Activated CD8-positive, alpha-beta memory T cell treated with anti-CD3 and anti-CD28 coated beads for 1 hour (primary cell): ENCODE measurements at places on chromosomes 6 and 20.

GRCh38 chr20:31706607-31707257, 15.9 kb downstream of the BCL2L1 start:
- DNase-seq, result no peak

DNA sequence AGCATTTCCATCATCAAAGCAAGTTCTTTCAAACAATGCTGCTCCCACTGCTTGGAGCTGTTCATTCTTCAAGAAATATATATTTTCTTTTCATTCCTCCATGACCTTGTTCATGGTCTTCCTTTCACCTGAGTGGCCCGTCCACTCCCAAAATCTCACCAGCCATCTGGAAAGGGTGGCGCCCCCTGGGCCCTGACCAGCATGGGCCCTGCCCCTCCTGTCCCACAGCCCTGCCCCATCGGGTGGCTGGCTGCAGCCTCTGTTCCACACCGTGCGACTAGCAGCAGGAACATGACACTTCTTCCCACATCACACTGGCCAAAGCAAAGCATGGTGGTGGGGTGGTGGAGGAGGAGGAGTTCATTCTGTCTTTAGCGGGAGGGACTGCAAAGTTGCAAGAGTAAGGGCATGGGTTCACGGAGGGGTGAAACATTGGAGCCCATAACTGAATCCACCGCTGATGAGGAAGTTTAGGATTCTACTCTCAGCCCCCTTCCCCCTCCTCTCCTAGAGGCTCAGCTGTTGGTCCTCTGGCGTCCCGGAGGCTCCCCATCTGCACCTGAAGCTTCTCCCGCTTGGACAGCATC, 195.2 kb upstream of the SLC24A3 start:
- DNase-seq, result no peak

DNA sequence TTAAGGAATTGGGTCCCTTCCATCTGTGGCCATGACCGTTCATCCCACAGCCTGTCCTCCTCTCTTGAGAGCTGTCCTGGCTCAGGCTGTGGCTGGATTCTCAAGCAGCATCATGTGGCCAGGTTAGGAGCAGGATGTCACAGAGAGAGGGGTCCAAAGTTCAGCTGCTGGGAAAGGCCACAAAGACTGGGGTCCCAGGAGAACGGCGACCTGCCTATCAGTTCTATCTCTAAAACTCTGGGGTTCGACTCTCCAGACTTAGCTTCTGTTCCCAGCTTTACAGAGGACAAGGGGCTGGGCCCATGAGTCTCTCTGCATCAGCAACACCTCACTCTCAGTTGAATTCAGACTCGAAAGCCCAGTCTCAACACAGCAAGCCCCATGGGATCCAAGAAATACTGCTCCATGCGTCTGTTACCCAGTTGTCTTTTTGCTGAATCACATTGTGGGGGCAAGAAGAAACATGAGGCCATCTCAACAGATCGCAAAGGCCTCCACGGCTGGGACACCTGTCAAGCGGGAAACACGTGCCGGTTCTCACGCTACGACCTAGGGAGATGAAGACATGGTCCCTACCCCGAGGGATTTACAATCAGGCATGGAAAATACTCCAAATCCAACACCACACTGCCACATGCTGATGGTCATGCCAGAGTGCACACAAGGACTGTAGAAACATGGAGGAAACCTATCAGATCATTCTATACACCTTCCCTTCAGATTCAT, 95.4 kb downstream of the SLC22A23 start:
- no peak for DNase-seq

DNA sequence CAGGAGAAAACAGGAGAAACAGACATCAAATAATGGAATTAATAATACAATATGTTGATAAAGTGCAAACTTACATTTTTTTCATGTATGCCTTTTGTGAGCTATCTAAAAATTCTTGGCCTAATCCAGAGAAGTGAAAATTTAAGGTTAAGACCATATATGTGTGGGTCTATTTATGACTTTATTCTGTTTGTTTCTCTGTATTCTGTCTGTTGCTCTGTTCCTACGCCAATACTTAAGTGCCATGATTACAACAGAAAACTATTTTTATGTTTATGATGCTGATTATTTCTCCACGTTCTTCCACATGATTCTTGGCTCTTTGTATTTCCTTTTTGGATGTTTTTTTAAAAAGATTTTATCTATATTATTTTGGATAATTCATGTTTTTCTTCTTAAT, 109.6 kb upstream of the MAP3K4 start:
- no peak for DNase-seq

- DNase-seq, result no peak
Observed at GRCh38 chr6:161439093-161439492, 165.2 kb upstream of the AGPAT4 start.

- no peak for DNase-seq
Observed at GRCh38 chr6:12269110-12269509, 21.1 kb upstream of the EDN1 start.

DNA sequence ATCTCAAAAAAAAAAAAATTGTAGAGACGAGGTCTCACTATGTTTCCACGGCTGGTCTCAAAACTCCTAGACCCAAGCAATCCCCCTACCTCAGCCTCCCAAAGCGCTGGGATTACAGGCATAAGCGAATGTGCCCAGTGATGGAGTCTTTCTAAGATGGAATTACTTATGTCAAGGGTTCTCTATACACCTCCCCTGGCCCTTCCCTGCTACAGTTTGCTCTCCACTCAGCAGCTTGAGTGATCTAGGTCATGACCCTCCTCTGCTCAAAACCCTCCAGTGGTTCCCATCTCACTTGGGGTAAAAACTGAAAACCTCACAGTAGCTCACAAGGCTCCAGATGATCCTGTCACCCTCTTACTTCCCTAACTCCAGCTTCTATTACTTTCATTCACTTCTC, 1.8 kb upstream of the DNPH1 start:
- no peak for DNase-seq

- no peak for DNase-seq
Observed at GRCh38 chr6:137657351-137657911, 163.2 kb upstream of the OLIG3 start.

GRCh38 chr6:149234051-149234962, 83.2 kb upstream of the TAB2 start:
- DNase-seq, result no peak

GRCh38 chr20:32626859-32627636, 41.9 kb upstream of the NOL4L start:
- no peak for DNase-seq

- DNase-seq, result no peak
Observed at GRCh38 chr6:55423933-55424332, 96.7 kb downstream of the GFRAL start.

GRCh38 chr20:45968801-45969711, 2.9 kb downstream of the ZNF335 start:
- no peak for DNase-seq

GRCh38 chr6:161215876-161216615, 57.8 kb downstream of the AGPAT4 start:
- no peak for DNase-seq
